Caki2 (cell line): ENCODE measurements at places on chromosomes 5 and 9.

DNA sequence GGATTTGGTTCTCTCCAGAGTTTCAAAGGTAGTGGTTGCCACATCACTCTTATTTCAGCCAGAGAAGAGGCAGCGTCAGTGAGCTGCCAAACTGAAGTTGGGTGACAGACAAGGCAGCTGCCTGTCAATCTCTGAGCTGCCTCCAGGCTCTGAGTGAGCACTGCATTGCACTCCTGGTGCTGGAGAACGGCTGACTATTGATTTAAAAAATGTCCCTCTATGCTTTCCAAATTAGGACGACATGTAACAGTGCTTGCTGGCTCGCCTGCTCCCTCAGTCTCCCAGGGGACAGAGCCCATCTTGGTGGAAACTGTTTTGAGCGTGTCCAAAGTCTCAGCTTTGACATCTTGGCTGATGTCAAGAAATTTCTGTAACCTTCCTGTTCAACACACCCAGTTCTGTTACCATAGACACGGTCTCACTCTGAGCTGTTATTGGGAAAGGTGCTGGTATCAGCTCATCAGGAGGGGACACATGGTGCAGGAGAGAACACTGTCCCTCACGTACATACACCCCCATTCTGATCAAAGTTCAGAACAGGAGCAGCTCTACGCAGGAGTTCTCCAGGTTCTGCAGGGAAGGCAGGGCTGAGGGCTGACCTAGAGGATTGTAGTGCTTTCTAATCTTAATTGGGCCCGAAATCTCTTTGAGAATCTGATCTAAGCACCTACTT is 15.7 kb downstream of the PCDH12 start:
- DNase-seq, result no peak

DNA sequence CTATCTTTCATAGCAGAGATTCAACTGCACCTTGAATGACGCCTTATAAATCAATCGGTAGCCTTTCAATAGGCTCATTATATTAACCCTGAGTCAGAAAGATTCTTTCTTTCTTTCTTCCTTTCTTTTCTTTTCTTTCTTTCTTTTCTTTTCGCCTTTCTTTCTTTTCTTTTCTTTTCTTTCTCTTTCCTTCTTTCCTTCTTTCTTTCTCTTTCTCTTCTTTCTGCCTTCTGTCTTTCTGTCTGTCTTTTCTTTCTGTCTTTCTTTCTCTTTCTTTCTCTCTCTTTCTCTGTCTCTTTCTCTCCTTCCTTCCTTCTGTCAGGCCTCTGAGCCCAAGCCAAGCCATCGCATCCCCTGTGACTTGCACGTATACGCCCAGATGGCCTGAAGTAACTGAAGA is 86.0 kb upstream of the CLINT1 start:
- DNase-seq, result no peak

GRCh38 chr5:32785611-32786254 is 74.6 kb downstream of the NPR3 start:
- DNase-seq, result peak; percentile 58

GRCh38 chr5:157745041-157745456 is 1.5 kb downstream of the LSM11 start:
- no peak for DNase-seq

- DNase-seq, result no peak
Observed at GRCh38 chr5:172680921-172681320, 39.9 kb downstream of the NEURL1B start.

DNA sequence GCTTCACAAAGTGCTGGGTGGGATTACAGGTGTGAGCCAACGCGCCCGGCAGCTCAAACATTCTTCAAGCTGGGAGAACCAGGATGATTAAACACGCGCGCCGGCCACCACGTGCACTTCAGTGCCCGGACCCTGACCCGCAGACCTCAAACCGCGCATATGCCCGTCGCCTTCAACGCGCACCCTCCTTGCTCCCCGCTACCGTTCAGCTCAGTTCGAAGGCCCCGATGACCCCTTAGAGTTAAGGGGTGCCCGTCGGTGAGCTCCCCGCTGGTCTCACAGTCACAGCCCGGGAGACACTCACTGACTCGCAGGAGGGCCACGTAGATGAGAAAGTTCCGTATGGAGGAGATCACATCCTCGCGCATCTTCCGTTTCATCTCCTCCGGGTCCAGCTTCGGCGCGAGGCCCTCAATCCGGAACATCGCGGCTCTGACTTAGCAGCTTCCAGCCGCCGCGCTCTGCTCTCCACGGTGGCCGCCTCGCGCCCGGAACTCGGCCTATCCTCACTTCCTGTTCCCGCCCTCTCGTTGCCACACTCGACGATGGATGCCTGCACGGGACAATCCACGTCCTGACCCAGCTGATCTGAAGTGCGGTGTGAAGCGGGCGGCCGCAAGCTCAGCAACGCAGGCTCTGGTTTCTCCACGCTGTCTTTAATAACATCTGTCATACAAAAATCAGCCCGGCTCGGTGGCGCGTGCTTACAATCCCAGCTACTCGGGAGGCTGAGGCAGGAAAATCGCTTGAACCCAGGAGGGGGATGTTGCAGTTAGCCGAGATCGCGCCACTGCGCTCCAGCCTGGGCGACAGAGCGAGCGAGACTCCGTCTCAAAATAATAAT is at the start of gene TOMM5:
TSS of gene TOMM5 (minus strand) at position 490 of the 844 bp plus-strand sequence. CDS start at position 425, 65 bp downstream.
- DNase-seq, result peak; percentile 72

DNA sequence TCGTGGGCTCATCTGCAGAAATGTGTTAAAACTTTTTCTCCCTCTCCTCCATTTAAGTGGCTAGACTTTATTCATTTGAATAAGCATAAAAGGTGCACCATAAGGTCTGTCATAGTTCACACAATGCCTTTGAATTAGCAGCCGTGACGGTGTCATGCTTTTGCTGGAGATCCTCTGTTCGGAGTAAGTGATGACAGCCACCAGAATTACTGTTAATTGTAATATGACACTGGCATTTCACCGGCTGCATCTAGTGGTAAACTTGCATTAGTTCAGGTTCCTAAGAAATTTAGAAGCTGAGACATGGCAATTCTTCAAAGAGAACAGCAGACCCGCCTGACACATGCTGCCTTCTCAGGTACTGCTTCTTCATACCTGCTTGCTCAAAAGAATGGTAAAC is 241.7 kb downstream of the EBF1 start:
- no peak for DNase-seq
